Stimulated activated CD4-positive, alpha-beta T cell treated with anti-CD3 and anti-CD28 coated beads, Interleukin-12 subunit alpha, Interleukin-12 subunit beta, amount 100 ng/mL, for 4 hours (primary cell): ENCODE measurements at places on chromosomes 1 and 21.

GRCh38 chr1:199854686-199855321, 172.7 kb upstream of the NR5A2 start:
- no peak for DNase-seq

- no peak for DNase-seq
These were observed 211.9 kb upstream of the VAMP3 start for GRCh38 chr1:7558921-7559869.

DNA sequence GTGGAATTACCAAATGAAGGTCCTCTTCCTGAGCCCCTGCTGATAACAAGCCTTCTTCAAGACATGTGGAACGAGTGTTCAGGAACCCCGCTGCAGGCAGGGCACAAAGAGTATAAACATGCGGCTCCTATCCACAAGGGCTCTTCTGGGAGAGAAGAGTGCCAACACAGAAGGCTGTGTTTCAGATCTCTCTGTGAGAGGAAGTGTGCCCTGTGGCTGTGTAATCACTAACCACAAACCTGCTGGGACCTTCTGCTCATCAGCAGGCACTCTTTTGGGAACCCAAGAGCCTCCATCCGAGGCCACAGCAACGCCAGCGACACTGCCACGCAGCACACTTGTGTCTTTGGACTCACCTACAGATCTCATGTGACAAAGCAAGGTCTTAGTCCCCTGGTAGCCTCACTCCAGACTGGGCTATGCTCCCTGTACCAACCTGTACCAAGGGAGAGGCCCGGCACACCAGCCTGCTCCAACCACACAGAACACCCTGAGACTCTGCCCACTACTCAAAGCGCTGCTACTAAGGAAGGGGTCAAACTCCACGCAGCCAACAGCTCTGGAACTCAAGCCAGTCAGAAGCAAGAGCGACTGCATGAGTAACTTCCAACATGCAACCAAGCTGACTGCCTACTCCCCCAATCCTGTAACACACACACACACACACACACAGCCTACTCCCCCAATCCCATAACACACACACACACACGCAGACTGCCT, 7.8 kb downstream of the PTTG1IP start:
- no peak for DNase-seq

GRCh38 chr1:53616511-53616910, 122.5 kb downstream of the GLIS1 start:
- no peak for DNase-seq

GRCh38 chr1:200491103-200491502, 81.3 kb upstream of the ZNF281 start:
- no peak for DNase-seq

GRCh38 chr1:82950606-82951200, 1048.2 kb downstream of the TTLL7 start:
- DNase-seq: no peak

DNA sequence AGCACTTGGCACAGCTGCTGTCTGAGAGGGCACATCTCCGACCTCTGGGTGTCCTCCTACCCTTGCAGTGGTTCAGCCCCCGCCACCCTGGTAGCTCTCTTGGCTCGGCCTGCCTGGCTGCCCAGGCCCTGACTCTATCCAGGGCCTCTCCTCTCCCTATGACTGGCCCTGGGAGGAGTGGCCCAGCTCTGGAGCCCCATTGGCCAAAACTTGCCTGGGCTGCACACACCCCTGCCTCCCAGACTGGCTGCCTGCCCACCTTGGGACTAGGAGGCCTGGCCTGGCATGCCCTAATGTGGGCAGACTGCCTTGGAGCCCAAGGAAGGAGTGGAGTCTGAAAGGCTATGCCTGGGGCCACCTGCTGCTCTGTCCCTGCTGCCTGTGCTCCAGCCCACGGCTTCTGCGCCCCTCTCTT, 33.6 kb downstream of the ACOT11 start:
- no peak for DNase-seq

- DNase-seq: no peak
These were observed 101.3 kb downstream of the SLC45A1 start for GRCh38 chr1:8419172-8419571.

DNA sequence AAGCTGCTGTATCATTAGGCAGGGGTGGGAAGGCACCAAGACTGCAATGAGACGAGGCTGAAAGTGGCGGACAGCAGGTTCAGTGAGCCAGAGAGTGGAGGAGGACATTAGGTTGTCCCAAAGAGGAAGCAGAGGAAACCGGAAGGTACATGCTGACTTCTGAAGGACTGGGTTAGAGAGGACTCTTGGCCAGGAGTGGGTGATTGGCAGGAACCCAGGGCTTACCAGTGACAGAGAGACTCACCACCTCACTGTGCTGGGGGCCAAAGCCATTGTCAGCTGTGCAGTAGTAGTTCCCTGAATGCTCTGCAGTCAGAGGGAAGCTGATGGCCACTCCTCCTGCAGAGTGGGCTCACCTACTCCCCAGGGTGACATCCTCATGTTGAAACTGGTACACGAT, 41.9 kb upstream of the FCRL4 start:
- no peak for DNase-seq

DNA sequence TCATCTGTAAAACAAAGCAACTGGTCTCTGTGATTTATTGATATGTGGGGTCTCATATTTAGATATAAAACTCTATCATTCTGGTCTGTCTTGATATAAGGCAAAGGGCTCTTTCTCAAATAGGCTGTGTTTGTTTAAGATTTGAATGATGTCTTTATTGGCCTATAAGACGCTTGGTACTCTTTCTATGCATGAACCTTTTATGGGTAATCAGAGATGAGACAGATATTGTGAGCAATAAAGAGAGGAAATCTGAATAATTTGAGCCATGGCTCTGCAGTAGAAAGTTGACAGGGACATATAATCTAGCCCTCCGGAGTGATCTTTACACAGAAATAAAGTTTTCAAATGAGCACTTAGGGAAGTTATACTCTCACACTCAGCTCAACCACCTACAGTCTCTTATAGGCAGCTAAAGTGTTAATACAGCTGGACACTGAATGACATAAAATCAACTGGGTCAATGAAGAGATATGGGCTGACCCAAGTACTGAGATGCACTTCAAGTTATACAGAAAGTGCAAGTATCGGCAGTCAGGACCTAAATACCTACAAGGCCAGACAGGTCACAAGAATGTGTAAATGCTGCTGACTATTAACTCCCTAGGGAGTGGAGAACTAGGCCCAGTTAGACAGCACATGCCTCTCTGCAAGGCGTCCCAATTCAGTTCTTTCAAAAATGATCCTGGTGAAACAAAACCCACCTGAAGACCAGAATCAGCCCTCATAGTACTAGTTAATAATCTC, 111.0 kb downstream of the PTPN14 start:
- no peak for DNase-seq
